ENCODE measurements at places on chromosomes 13 and 19. TPM values are rescaled to one million over a fixed set of nuclear protein-coding genes. Genes with fewer than 3 reads are reported as not detected.

DNA sequence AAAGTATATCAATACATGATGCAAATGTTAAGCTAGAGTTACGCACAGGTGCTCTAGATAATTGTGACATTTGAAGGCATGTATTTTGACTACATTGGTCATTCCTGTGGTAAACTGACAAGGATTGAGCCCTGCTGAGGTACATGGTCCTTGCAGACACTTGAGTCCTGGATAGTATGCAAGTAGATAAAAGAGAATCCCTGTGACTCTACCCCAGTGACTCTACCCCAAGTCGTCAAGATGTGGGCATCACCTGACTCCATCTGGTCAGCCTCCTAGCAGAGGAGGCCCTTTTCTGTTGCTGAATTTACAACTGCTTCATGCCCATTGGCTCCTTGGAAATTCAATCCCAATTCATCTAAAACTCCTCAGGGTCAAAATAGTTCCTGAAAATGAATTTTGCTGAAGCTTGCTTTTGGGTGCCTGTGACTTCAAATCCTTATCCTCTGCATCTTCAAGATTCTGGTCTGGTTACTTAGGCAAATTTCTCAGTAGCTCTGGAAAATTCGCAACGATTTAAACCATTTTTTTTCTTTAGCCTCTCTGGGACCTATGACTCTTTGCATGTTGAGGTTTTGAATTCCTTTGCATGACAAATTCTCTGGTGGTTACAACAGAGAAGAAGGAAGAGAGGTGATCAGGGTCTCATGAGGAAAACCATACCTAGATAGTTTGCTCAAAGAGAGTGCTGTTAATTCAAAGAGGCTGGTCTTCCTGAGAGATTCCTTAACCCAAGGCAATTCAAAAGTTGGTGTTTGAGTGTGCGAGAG lies 422.1 kb downstream of the FGF9 start:
- no peak for DNase-seq

GRCh38 chr19:48698046-48698445 lies 2.3 kb downstream of the FUT2 start:
- no peak for DNase-seq

DNA sequence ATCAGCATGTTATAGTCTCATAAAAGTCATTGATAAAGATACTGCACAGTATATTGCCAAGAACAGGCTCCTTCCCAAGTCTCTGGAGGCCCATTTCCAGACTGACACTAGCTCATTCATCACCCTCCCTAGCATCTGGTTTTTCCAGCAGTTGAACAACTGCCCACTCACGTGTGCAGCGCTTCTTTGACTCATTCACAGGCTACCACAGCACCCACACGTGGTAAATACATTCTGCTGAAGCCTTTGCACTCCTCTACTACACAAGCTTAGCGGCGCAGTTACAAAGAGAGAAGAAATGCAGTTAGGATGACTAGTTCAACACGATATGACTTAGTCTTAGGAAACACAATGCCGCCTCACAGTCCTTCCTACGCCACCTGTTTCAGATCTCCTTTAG lies 87.7 kb downstream of the DOCK9 start:
- no peak for DNase-seq

GRCh38 chr19:2739602-2740313 lies at the start of gene SLC39A3:
Gene SLC39A3 (minus strand): TSS chr19:2740017. CDS start chr19:2737257, 2,760 bp downstream.
- DNase-seq, result peak; percentile 93

LMO7 gene
- 31.4 TPM for polyA plus RNA-seq

GRCh38 chr19:46394402-46394797 lies 19.0 kb downstream of the CCDC8 start:
- DNase-seq, result no peak

ZNF468 gene
- polyA plus RNA-seq, result 9.4 TPM
